NAMALWA (cell line): ENCODE measurements at places on chromosomes 5 and 9.
A peak's percentile ranks its signal among the peaks of the same experiment; 100 is the strongest.

- DNase-seq = no peak
Measured at GRCh38 chr9:16139774-16140173, 586.9 kb downstream of the CCDC171 start.

- DNase-seq = no peak
Measured at GRCh38 chr5:53877243-53877642, 316.8 kb downstream of the NDUFS4 start.

GRCh38 chr5:80216753-80217596 lies 38.9 kb downstream of the SERINC5 start:
- peak; percentile 44 for DNase-seq

GRCh38 chr9:21965401-21965951 lies 28.7 kb downstream of the CDKN2A start:
- peak; percentile 52 for DNase-seq
